Endothelial cell (in vitro differentiated cells): ENCODE measurements at places on chromosomes 12 and 14. TPM values are rescaled to one million over a fixed set of nuclear protein-coding genes. Genes with fewer than 3 reads are reported as not detected.
A peak's percentile ranks its signal among the peaks of the same experiment; 100 is the strongest.

- no peak overlapping the region for H3K27ac ChIP-seq
- H3K4me3 ChIP-seq, result no peak overlapping the region
- no peak for DNase-seq
- H3K36me3 ChIP-seq, result peaks cover 4% of the 10 kb centered on the region
- H3K27me3 ChIP-seq, result no peaks in the 10 kb centered on the region
Measured at GRCh38 chr14:94682061-94682516, 69.9 kb downstream of the SERPINA3 start.

The CLBA1 gene
- total RNA-seq, result 13.5 TPM

- no peak overlapping the region for H3K4me3 ChIP-seq
- H3K27me3 ChIP-seq, result peaks cover 3% of the 10 kb centered on the region
- peaks cover 10% of the 10 kb centered on the region for H3K36me3 ChIP-seq
- peaks cover 46% of the 10 kb centered on the region for H3K4me1 ChIP-seq
- peak overlapping the region; percentile 65 for H3K27ac ChIP-seq
Measured at GRCh38 chr12:113932381-113933196, 33.5 kb downstream of the RBM19 start.

GRCh38 chr12:41485203-41485602 lies 297.1 kb downstream of the PDZRN4 start:
- no peaks in the 10 kb centered on the region for H3K27me3 ChIP-seq
- no peaks in the 10 kb centered on the region for H3K36me3 ChIP-seq
- peaks cover 5% of the 10 kb centered on the region for H3K4me1 ChIP-seq
- no peak overlapping the region for H3K4me3 ChIP-seq

The IAPP gene
- not detected for total RNA-seq

GRCh38 chr14:69068744-69069421 lies 84.0 kb downstream of the DCAF5 start:
- H3K27me3 ChIP-seq, result no peaks in the 10 kb centered on the region
- peaks cover 22% of the 10 kb centered on the region for H3K36me3 ChIP-seq
- H3K4me3 ChIP-seq, result no peak overlapping the region
- no peak overlapping the region for H3K27ac ChIP-seq
- DNase-seq, result no peak
- H3K4me1 ChIP-seq, result no peaks in the 10 kb centered on the region

DNA sequence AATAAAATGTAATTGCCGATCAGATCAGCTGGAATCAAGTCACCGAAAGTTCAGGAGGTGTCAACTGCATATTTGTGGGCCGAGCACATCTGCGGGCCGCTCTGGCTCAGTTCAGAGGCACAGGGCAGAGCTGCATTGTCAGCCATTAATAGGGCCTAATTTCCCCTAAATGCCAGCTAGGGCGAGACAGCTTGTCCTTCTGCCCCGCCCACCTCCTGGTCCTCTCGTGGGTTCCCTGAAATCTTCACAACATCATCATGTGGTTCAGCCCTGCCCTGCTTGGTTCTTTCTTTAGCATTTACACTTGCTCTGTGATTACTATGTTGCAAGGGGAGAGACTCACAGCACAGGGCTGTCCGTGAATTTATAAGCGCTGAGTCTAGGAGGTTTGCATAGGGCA lies 148.9 kb downstream of the CHST11 start:
- DNase-seq, result no peak
- H3K27me3 ChIP-seq, result peaks cover 3% of the 10 kb centered on the region
- H3K27ac ChIP-seq, result peak overlapping the region; percentile 84

DNA sequence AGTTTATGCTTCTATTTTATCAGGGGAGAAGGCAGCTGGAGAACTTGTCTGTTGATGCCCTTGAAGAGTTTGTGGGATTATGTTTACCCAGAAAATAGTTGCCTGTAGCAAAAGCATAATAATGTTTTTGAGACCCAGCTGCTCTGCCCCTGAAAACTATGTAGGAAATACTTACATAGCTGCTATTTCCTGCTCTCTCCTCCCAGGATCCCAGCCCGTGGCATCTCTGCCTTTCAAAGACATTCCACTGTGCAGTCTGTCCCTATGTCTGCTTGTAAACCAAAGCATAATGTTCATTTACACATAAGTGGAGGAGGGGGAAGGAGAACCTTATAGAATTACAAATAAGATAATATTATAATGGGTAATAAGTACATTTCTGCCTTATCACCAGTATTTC lies 198.7 kb downstream of the SYT1 start:
- H3K27ac ChIP-seq, result peak overlapping the region; percentile 57
- H3K36me3 ChIP-seq, result no peaks in the 10 kb centered on the region
- H3K4me3 ChIP-seq, result no peak overlapping the region
- peaks cover 11% of the 10 kb centered on the region for H3K4me1 ChIP-seq

GRCh38 chr12:116675339-116676107 lies 62.3 kb downstream of the SPRING1 start:
- H3K27me3 ChIP-seq, result peaks cover 2% of the 10 kb centered on the region
- no peaks in the 10 kb centered on the region for H3K36me3 ChIP-seq
- DNase-seq, result no peak

DNA sequence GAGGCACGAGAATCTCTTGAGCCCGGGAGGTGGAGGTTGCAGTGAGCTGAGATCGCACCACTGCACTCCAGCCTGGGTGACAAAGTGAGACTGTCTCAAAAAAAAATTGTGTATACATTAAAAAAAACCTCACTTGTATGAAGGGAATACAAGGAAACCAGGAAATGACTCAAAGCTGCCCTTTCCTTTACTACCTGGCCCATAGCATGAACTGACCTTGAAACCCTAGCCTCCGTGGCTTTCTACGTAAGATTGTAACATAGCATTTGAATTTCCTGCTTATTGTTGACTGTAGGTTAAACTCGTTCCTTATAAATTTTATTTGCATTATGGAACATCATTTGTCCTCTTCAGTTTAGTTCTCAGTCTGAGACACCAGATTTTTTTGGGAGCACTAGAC lies 9.1 kb upstream of the DDX47 start:
- no peak overlapping the region for H3K27ac ChIP-seq
- H3K36me3 ChIP-seq, result no peaks in the 10 kb centered on the region
- peaks cover 2% of the 10 kb centered on the region for H3K27me3 ChIP-seq
- DNase-seq, result no peak

- no peak for DNase-seq
- no peaks in the 10 kb centered on the region for H3K36me3 ChIP-seq
- H3K4me3 ChIP-seq, result no peak overlapping the region
- H3K4me1 ChIP-seq, result no peaks in the 10 kb centered on the region
Measured at GRCh38 chr12:70762000-70762399, 124.8 kb upstream of the PTPRB start.
